ENCODE measurements at places on chromosomes 5 and 9. TPM values are rescaled to one million over a fixed set of nuclear protein-coding genes. Genes with fewer than 3 reads are reported as not detected.

Gene ITK
- 0.50 TPM for total RNA-seq

Gene TMEFF1
- total RNA-seq, result 13.1 TPM

Gene CMBL
- 25.3 TPM for total RNA-seq

Gene C9orf43
- total RNA-seq, result 0.69 TPM

Gene GLT6D1
- total RNA-seq, result not detected

Gene COX7C
- total RNA-seq, result 328 TPM

Gene GADD45G
- 5.5 TPM for total RNA-seq

Gene CARTPT
- 17.0 TPM for total RNA-seq

Gene GRXCR2
- not detected for total RNA-seq

Gene ODF2
- total RNA-seq, result 56.3 TPM

Gene TIMD4
- total RNA-seq, result 0.40 TPM

All from spinal cord (tissue), 10 donors.